Endodermal cell (in vitro differentiated cells): ENCODE measurements at places on chromosomes 5 and 9. TPM values are rescaled to one million over a fixed set of nuclear protein-coding genes. Genes with fewer than 3 reads are reported as not detected.

The CMYA5 gene
- total RNA-seq, result 0.50 to 2.6 TPM (median 0.69 TPM) in 3 replicates

The TEX48 gene
- not detected in 3 replicates for total RNA-seq

The FREM1 gene
- 21.0 and 23.2 TPM in 2 replicates for total RNA-seq

The SYNPO gene
- 4.5 to 5.5 TPM (median 4.6 TPM) in 3 replicates for total RNA-seq

The UCK1 gene
- total RNA-seq, result 34.3 and 37.9 TPM in 2 replicates
